H54 (cell line): ENCODE measurements at places on chromosomes 3 and 15.

DNA sequence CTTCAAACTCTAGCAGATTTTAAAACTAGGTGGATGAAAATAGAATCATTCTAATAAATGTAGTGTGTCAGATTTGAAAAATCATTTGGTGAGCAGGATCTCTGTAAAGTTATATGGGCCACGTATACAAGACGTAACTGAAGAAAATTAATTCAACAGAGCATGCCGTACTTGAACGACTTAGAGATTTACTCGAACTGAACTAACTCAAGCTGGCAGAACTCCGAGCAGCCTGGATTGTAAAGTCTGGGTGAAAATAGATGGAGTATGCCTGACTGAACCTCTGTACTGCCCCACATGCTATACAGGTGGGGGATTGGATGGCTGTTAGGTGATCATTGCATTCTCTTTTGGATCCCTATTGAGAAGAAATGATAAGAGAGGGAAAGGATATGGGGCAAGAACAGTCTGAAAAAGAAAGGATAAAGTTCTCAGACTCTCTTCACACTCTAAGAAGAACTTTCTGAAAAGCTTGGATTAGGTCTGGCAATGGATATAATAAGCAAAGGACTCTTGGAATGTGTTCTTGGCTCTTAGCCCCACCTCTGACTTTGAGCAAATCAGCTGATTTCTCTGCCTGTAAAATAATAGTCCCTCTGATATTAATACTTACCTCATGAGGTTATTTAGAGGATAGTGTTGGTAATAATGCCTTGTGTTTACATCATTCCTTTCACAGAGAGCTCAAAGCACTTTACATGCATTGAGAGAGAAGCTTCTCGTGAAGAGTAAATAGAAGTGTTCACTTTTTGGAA lies 147.5 kb downstream of the FILIP1L start:
- no peak for DNase-seq

- DNase-seq: no peak
These were observed 5.3 kb upstream of the GUCA1C start for GRCh38 chr3:108959017-108959416.

DNA sequence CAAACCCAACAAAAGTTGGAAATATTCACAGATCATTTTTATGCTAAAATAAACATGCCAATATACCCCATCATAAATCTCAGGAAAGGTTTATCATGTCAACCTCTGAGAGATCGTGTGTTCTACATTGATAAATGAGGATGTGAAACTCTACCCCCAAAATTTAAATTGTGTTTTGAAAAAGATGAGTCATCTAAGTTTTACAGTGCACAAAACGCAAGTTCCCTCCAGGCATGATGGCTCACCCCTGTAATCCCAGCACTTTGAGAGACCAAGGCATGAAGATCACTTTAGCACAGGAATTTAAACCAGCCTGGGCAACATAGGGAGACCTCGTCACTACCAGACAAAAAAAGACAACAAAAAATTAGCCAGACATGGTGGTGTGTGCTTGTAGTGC lies 1487.0 kb upstream of the GBE1 start:
- no peak for DNase-seq

GRCh38 chr3:46239301-46239938 lies 2.8 kb upstream of the CCR3 start:
- DNase-seq: no peak

DNA sequence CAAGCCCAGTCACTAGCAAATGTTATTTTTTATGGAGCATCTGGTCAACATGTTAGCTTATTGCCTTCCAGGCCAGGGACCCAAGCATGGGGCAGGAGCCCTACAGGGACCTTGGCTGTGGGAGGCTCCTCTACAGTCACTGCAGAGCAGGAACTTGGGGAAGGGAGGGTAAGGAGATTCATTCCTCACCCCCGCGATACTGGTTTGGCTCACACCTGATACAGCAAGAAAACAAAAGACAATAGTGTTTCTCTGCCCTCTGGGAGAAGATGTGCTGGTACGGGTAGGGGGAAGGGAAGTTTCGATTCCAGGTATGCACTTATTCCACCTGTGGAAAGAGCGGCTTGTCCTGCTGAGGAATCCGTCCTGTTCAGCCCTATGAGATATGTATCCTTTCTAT lies 77.6 kb downstream of the SLC12A8 start:
- no peak for DNase-seq

GRCh38 chr3:12959838-12960378 lies 113.3 kb downstream of the IQSEC1 start:
- no peak for DNase-seq

DNA sequence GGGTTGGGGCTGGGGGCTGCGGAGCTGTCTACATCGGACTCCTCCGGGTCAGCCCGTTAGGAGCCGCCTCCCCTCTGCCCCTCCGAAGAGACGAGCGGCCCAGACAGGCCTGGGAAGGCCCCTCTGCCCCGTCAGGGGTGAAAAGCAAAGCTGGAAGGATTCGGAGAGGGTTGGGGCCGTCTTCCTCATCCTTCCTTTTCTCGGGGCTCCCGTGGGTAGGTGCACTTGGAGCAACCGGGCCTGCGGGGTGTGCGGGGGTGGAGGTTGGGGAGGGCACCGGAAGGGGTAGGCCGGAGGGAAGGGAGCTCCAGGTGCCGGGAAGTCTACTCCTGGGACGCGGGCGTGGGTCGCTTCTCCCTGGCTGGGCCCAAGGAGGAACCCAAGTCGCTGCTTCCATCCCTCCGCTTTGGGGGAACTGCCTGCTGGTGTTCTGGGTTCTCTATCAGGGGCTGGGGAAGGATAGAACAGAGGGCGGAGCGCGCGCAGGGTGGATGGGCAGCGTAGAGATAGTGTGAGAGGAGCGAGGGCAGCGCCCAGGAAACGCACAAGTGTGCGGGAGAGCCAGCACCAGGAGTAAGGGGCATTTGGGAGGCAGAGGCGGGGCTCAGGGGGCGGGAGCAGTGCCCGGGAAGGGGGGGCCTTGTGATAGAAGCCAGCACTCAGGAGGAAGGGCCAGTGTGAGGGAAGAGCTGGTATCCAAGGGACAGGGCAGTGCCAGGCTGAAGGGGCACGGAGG lies 590 bp downstream of the POLR2H start:
- peak; percentile 67 for DNase-seq

GRCh38 chr15:72201391-72201921 lies 3.9 kb upstream of the GRAMD2A start:
- no peak for DNase-seq

GRCh38 chr15:81363276-81363675 lies 10.7 kb downstream of the TMC3 start:
- DNase-seq: no peak

- no peak for DNase-seq
These were observed 27.0 kb downstream of the ADIPOQ start for GRCh38 chr3:186869253-186870100.

- DNase-seq: no peak
These were observed 153.6 kb upstream of the ONECUT1 start for GRCh38 chr15:52943746-52944145.

GRCh38 chr3:73582535-73582934 lies 42.2 kb downstream of the PDZRN3 start:
- no peak for DNase-seq

DNA sequence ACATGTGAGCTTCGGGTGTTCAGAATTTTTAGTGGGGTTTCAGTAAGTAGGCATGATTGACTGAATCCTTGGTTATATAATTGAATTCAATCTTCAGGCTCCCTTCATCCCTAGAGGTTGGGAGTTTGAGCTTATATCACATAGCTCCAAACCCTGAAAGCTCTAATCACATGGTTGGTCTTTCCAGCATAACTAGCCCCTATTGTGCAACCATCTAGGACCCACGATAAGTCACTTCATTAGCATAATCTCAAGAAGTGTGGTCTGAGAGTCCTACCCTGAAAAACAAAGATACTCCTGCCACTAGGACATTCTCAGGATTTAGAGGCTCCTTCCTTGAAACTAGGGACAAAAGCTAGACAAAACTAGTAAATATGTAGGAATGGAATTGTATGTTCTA lies 348.9 kb upstream of the CBLB start:
- no peak for DNase-seq

GRCh38 chr15:78626381-78626995 lies 5.7 kb upstream of the CHRNA3 start:
- no peak for DNase-seq

GRCh38 chr3:172522871-172523818 lies at the start of gene TNFSF10:
TNFSF10 (minus strand) TSS chr3:172523430; CDS start chr3:172523384, 46 bp downstream.
- peak; percentile 11 for DNase-seq

DNA sequence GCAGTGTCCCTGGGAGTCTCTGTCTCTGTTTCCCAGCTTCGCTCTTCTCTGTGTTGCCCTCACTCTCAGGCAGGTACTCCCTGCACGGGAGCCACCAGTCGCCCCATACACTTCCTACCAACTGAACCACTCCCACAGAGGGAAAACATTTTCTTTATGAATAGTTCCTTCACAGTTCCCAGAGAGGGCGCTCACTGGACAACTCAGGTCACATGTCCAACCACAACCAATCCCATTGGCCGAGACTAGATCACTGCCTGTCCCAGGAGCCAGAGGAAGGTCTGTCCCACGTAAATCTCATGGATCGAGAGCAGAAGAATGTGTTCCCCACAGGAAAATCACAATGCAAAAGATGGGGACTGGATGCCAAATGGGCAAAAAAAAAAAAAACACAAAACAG lies 26.1 kb downstream of the GRK7 start:
- DNase-seq: peak; percentile 32

DNA sequence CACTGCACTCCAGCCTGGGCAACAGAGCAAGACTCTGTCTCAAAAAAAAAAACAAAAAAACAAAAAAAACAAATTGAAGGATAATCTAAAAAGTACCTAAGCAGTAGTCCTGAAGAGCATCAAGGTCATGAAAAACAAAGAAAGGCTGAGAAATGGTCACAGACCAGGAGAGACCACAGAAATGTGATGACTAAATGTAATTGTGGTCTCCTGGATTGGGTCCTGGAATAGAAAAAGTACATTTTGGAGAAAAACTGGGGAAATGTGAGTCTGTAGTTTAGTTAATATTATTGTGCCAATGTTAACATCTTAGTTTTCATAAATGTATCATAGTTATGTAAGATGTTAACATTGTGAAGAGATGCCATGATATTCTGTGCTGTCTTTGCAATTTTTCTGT lies 267.5 kb upstream of the NR2E3 start:
- DNase-seq: no peak

GRCh38 chr15:29945943-29946596 lies 123.8 kb upstream of the TJP1 start:
- no peak for DNase-seq
